ENCODE measurements at places on chromosomes 4 and X.

DNA sequence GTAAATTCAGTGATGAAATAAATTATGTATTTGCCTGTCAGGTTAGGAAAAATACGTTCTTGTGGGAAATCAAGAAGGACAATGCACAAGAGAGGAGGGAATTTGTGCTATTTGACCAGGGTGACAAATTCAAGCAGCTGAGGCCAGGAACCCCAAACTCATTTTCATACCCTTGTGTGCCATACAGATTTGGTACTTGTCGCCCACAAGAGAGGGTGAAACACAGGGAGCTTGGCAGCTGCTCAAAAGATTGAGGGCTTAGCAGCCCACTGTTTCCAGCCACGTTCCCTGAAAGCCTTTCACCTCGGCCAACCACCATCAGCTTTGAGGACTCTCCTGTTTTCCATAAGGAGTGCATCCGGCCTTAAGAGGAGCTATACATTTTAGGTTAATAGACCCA is 111.2 kb downstream of the COL25A1 start:
- no peak for DNase-seq

- no peak for DNase-seq
These were observed 76.1 kb upstream of the EMCN start for GRCh38 chr4:100593935-100594334.

GRCh38 chr4:1211891-1212545 is 36.9 kb downstream of the CTBP1 start:
- DNase-seq: no peak

GRCh38 chrX:99603091-99603814 is 806.8 kb downstream of the PCDH19 start:
- no peak for DNase-seq

DNA sequence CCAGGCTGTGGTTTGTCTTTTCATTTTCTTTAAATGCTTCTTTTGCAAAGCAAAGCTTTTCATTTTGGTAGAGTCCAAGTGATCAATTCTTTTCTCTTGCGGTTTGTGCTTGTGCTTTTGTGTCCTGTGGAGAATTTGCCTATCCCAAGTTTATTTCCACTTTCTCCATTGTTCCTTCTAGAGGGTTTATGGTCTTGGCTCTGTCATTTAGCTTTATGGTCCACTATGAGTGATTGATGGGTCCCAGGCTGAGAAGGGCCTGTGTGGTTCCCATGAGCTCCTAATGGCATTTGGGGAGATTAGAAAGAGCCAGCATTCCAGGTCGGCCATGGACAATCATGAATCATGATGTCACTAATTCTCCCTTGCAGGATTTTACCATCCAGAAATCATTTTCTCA is 86.5 kb downstream of the CPZ start:
- no peak for DNase-seq

DNA sequence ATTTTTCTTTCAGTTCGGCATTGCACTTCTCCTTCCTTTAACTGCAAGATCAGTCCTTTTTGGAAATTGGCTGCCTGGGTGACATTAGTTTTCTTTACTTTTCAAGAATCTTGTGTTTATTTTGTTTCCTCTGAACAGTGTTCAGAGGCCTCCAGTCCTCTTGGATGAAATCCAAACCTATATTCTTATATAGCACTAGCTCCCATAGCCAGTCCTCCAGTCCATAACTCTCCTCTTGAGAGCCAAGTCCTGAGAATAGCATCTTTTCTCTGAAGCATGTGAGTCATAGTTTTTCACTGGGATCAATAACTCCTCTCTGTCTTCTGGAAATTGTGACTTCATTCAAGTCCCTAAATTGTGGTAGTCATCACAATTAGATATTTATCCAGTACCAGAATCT is 357.5 kb downstream of the RAPGEF2 start:
- DNase-seq: no peak

DNA sequence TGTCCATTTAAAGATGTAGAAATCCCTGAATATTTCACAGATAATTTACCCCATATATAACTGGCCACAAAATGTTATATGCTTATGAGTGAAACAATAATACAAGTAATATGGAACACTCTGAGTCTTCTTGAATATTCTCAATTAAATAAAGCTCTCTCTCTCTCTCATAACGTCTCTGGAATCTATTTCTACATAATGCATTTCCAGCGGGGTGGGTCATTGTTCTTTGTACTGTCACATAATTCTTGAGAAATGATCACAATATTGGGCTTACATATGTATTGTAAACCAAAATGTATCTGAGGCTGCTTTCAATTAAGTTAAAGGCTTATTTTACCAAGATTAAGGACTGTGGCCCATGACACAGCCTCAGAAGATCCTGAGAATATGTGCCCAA is 596.3 kb downstream of the FAT4 start:
- no peak for DNase-seq

DNA sequence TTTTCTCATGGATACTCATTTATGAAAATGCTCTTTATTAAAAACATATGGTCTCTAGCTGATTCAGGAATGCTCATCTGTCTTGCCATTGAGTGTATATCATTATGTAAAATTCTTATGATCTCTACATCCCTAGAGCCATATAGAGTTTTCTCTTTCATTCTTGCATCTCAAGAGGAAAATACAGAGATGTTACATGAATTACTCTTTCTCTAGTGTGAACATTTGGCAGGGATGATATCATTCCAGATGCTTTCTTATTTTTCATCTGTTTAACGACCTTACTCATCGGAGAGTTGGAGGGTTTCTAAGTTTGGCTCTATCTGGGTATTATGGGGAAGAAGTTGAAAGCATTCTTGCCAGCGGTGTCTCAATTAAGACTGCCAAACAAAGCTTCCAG is 202.9 kb upstream of the SLC7A11 start:
- DNase-seq: no peak

- no peak for DNase-seq
These were observed 48.4 kb downstream of the BCORL1 start for GRCh38 chrX:130030826-130031225.

- no peak for DNase-seq
These were observed 10.0 kb upstream of the RHOXF2B start for GRCh38 chrX:120087289-120088017.

DNA sequence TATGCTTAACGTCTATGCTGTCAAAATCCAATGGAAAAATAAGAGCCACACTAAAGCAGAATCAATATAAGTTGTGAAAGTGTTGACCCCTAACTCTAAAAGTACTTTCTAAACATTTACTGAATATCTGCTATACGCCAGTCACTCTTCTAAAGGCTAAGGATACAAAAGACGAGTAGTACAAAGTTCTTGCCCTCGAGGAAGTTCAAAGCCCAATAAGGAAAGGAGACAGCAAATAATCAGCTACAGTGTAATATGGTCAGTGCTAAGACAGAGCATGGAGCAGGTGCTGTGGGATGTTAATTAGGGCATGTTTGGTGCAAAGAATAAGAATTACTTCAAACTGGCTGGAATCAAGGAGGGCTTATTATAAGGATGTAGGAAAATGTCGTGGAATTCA is 31.6 kb upstream of the TMEM150C start:
- DNase-seq: no peak

DNA sequence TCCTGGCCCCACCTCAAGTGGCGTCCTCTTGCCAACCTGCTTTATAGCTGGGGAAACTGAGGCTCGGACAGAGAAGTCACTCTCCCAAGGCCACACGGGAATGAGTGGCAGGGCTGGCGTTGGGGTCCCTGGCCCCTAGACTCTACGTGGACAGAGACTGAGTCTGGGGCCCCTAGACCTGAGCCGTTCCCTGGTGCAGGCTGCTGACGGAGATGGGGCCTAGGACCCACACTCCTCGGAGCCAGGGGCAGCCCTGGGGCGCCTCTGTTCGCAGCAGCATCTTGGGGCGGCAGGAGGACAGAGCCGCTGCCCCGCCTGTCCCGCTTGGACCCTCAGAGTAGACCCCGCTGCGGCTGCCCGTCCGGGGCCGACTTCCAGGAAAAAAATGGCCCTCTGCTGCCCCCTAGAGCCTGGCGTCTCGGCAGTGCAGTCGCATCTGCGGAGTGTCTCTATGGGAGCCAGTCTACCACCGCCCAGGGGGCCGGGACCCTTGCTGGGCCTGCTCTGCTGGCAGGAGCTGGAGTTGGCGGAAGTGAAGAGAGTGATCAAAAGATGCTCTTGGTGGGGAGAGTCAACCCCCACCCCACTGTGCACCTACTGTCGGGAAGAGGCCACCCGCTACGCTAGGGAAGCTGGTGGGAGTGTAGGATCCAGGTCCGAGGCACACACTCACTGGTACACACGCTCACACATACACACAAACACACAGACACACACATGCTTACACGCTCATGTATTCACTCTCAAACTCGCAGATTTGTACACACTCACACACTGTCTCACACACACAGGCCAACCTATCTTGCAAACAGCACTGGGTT is 220.1 kb downstream of the AFAP1 start:
- DNase-seq: peak; percentile 33

GRCh38 chrX:23901060-23901459 is 6.7 kb downstream of the APOO start:
- no peak for DNase-seq

DNA sequence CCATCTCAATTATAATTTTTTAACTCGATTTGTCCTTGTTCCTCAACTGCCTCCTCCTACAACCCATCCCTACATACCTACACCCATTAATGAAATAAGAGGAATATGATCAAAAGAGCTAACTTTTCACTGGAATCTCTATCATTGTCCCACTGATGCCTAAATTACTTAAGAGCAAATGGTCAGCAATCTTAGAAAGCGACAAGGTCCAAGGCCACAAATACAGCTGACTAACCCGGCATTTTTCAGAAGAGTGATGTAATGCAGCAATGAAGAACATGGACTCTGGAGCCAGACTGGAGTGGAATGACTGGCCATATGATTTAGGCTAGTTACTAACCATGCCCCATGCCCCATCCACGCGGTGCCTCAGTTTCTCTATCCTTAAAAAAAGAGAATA is 56.2 kb downstream of the PPA2 start:
- DNase-seq: no peak

DNA sequence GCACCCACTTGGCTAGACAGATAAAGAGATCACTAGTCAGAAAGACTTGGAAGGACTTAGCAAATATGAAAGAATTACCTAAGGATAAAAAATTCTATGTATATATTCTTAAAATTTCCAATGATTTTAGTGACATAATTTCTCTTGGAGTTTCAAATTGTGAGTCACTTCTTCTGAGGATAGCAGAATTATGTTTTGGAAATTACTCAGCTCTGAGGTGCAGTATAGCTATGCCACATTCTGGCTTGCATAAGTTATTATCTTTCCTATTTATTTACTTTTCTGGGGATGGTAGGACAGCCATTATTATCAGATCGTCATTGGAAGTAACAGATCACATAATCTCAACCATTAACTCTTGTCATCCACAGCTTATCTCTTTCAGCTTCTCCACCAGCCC is 853.5 kb downstream of the TRIML1 start:
- DNase-seq: no peak

DNA sequence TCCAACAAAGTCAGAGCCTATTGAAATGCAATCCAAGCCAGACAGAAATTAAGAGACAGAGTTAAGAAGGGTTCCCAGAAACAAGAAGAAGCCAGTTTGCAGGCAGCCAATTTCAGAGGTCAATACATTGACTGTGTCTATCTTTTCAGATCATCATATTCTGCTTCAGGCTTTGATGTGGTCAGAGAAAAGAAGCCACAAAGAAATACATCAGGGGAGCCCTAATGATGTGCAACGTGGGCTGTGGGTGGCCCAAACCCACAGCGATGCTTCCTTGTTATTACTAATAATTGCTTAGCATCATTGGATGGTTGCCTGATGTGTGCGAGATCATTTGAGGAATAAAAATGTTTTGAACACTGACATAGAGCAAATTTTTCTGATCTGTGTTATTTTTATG is 99.0 kb upstream of the DUSP21 start:
- no peak for DNase-seq

GRCh38 chr4:107843391-107843790 is 18.7 kb downstream of the SGMS2 start:
- DNase-seq: no peak

DNA sequence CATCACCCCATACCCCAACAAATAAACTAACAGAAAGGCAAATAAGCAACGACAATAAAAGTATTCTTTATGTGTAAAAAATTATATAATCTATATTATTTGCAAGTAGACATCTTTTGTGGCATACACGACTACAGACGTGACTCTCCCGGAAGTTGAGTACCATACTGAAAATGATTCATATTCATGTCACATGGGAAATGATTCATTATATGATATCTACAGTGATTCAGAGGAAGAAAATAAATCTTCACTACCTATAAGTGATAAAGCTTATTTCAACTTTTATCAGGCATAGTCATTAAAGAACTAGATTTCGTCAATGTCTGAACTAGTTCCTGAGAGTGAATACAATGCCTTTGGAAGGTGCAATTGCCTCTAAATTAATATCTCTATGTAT is 4.6 kb upstream of the ANTXR2 start:
- no peak for DNase-seq

DNA sequence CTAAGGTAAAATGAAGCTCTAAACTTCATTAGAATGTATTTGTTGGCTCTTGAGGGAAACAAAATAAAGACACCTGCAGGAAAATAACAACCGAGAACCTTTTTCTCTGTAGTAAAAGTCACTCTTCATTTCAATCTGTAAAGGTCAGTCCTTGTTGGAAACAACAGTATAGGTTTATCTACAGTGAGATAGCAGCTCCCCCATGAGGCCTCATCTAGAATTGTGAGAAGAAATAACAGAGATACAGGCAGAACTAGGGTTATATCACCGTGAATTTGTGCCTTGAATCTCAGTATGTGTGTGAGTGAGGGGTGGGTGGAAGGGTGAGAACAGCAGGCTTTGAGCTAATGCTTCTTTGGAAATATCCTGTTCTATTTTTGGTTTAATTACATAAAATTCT is 107.8 kb upstream of the FMR1 start:
- DNase-seq: no peak
